HuH-7.5 (cell line): ENCODE measurements at places on chromosomes 2 and 18.

GRCh38 chr2:237354892-237355291, 59.1 kb downstream of the COL6A3 start:
- no peak for DNase-seq

GRCh38 chr2:84938194-84938879, 32.6 kb upstream of the KCMF1 start:
- no peak for DNase-seq

GRCh38 chr2:20625491-20626391, 25.2 kb downstream of the HS1BP3 start:
- no peak for DNase-seq

- no peak for DNase-seq
Measured at GRCh38 chr2:199336546-199336945, 121.2 kb downstream of the SATB2 start.

DNA sequence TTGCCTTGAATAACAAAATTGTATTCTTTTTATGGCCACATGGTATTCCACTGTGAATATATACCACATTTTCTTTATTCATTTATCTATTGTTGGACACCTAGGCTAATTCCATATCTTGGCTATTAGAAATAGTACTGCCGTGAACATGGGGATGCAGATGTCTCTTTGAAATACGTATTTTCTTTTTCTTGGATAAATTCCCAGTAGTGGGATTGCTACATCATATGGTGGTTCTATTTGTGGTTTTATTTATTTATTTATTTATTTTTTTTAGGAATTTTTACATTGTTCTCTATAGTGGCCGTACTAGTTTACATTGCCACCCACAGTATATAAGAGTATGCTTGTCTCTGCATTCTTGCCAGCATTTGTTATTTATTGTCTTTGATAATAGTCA, 679.8 kb upstream of the NRXN1 start:
- no peak for DNase-seq

DNA sequence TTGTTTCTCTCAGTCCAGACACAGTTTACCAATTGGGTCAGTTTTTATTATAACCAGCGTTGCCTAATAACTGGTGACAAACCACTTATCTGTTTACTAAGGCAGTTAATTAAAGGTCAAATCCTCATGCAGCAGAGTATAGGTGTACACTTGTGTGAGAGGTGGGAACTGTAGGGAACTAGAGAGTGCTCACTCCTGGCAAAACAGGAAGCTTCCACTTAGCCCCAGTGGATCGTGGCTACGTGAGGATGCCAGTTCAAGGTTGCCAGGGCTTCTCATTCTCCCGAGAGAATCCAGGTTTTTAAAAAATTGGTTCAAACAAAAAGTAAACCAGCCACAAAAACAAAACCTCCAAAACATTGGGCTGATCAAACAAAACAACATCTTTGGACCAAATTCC, 8.1 kb downstream of the CYBRD1 start:
- DNase-seq = no peak
